Lung microvascular endothelial cell (primary cell): ENCODE measurements at places on chromosomes 1 and 21. TPM values are rescaled to one million over a fixed set of nuclear protein-coding genes. Genes with fewer than 3 reads are reported as not detected.

- DNase-seq: peak; percentile 96
Observed at GRCh38 chr1:98086796-98087441, 166.1 kb upstream of the DPYD start.

SLC30A2 gene
- not detected in 2 replicates for total RNA-seq

DNALI1 gene
- total RNA-seq: 0.20 and 0.22 TPM in 2 replicates

DNA sequence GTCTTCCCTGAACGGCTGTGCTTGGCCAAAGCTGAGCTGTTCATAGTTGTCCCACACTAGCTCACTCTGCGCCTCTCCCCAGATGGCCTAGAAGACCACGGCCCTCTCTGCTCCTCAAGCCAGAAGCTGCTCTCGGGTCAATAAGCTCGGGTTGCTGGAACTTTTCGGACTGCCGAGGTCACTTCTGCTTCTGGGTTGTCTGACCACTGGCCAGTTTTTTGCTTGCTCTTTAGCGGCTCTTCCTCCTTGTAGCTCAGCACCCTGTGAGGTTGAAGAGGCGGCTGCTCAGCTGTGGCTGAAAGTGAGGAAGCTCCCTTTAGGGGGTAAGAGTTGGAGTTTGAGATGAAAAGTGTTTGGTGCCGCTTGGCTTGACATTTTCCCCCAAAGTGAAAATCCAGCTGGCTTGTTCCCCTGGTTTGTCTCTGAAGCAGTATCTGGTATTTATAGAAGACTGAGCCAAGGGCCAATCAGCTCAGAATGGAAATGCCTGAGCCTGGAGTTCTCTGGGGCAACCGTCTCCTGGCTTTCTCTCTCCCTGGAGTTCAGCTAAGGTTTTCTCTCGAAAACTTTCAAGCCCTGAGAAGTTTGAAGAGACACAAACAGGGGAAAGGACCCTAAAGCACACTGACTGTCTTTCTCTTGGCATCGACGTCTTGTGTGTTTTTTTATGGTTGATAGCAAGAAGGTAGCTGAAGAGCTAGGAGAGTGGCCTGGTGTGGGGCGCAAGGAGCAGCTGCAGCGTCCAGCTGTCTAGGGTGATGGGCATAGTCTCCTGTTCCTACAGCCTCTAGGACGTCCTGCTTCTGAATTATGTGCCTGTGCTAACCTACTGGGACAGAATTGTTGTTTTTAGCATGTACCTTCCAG is 72.0 kb downstream of the SYT6 start:
- no peak for DNase-seq

GRCh38 chr1:156865258-156865657 is 4.6 kb downstream of the NTRK1 start:
- DNase-seq: no peak

DNA sequence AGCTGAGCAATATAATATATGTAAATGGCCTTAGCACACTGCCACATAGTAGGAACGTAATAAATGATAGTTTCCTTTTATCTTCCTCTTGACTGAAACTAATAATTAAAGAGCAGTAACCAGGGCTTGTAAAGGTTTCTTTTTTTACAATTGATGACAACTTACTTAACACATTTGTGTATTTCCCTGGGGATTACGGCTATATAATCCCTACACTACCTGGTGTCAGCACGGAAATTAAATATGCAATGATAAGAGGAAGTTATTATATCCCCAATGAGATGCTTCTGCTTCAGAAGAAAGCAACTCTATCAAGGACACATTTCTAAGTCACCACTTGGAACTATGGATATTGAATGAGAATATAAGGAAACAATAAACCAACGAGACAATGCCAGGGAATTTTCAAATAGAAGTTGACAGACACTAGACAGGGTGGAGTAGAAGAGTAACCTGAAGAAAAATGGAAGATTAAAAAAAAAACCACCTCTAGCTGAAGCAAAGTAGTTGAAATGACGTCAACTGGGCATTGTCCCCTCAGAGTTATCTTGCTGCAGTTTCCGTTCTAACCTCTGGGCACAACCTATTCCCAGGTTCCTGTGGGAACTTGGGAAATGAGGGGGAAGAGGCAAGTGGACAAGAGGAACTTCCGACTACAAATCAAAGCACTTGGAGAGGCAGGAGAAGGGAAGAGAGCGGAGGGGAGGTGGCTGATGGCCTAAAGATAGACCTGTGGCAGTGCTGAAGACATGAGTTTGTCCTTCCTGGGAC is 66.5 kb downstream of the PLPP3 start:
- DNase-seq: peak; percentile 78

GRCh38 chr1:245173446-245174211 is 18.8 kb downstream of the KIF26B start:
- no peak for DNase-seq

- DNase-seq: no peak
Observed at GRCh38 chr1:161085165-161085564, 4.2 kb downstream of the NECTIN4 start.

DNA sequence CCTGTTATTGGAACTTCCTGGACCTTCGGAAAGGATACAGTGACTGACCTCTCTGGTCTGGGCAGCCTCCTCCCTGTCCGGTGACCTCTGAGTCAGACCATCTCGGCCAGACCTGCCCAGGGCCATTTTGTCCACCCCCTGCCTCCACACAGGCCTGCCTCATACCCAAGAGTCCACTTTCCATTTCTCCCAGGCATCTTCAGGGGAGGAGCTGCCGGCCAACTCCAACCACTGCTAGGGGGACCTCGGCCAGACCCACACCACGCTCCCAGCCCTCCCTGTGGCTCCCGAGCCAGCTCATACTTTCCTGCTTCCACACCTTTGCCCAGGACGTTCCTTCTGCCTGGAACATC is 29.5 kb upstream of the RUNX3 start:
- no peak for DNase-seq

DNA sequence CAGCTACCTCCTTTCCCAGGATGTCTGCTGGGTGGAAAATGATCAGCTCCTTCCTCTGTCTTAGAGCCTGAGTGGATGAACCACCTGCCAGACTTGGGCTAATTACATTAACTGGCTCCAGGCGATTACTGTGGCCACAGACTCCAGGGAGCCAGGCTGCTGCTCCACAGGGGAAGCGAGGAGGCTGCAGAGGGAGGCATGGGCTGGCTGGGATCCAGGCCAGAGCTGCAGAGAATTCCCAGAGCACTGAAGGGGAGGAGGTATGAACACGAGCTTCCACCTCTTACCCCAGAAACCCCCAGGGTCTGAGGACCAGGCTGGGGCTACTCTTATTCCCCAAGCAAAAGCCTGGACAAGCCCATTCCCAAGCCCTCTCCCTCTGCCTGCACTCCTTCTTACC is 136.0 kb upstream of the KLHDC7A start:
- DNase-seq: no peak
